ENCODE measurements at places on chromosomes 6 and 20.

GRCh38 chr6:29948277-29948676 lies 5.9 kb downstream of the HLA-A start:
- no peak for DNase-seq

GRCh38 chr20:63814891-63815614 lies 16.0 kb downstream of the ZBTB46 start:
- no peak for DNase-seq

- DNase-seq = peak; percentile 49
These were observed 218.1 kb downstream of the ERMARD start for GRCh38 chr6:169969372-169970099.

- DNase-seq = no peak
These were observed 6.8 kb upstream of the SPATS1 start for GRCh38 chr6:44335631-44336030.

GRCh38 chr6:166614589-166614988 lies 12.5 kb downstream of the RPS6KA2 start:
- DNase-seq = no peak

DNA sequence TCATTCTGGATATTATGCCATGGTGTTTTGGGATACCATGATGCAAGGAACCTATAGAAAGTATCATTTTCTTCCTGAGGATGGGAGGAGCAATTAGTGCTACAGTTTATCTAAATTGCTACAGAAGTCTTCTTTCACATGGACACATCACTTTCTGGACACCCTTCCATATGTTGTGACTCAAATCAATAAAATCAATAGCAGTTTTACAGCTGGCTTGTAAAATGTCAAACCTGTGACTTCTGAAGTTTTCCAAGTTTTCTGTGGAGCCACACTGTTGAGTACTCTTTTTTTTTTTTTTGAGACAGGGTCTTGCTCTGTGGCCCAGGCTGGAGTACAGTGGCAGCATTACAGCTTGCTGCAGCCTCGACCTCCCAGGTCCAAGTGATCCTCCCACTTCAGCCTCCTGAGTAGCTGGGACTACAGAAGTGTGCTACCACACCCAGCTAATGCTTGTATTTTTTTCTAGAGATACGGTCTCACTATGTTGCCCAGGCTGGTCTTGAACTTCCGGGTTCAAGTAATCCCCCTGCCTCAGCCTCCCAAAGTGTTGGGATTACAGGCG lies 24.1 kb upstream of the CD2AP start:
- DNase-seq = no peak

GRCh38 chr6:128252341-128253176 lies 267.8 kb downstream of the PTPRK start:
- no peak for DNase-seq

- DNase-seq = no peak
These were observed 166.0 kb upstream of the SCGN start for GRCh38 chr6:25485821-25486534.

- DNase-seq = no peak
These were observed 12.4 kb upstream of the LRFN2 start for GRCh38 chr6:40599555-40599954.

DNA sequence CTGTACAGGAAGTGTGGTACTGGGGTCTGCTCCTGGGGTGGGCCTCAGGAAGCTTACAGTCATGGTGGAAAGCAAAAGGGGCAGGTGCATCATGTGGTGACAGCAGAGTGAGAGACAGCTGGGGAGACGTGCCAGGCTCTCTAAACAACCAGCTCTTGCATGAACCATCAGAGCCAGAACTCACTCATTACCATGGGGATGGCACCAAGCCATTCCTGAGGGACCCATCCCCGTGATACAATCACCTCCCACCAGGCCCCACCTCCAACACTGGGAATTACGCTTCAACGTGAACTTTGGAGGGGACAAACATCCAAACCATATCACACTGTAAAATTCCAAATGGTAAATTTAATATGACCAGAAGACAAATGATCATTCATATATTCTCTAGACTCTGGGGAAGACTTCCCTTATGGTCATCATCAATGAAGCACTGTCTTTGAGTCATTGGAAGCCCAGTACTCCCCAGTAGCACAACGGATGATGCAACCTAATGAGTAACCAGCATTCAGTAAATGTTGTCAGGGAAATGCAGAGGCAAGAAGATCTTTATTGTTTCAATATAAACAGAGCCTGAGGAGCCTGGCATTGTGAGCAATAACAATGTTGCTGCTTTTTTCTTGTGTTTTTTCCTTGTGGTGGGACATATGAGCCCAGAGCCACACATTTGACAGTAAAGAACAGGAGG lies 48.2 kb upstream of the RALY start:
- no peak for DNase-seq

DNA sequence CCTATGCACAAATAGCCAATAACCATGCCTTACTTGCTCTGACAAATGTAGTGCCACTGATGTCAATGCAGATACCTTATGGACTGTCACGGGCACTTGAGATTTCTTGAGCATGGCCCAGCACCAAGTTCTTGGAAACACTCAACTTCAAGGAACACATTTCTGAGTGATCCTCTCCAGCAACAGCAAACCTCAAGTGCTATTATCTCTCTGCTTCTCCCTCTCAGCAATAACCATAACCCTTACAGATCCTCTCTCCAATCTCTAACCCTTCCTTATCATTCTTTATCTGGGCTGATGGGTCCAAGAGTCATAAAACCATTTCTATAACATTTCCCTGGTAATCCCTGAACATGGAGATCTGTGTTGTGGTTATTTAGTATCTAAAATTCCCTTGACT lies 266.9 kb upstream of the STXBP5 start:
- DNase-seq = no peak

DNA sequence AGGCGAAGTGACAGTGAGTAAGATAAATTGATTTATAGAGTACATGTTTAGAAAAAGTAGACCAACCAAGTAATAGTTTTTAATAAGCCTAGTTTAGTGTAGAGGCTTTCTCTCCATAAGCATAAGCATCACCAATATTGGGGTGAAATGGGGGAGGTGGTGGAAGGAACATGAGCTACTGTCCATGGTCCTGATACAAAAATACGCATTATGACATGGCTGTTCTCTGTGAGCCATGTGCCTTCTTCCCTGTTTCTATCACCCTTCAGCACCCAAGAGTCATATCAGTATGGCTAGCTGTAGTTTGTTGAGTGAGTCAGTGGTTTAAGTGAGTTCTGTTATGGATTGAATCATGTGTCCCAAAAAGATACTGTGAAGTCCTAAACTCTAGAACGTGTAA lies 150.8 kb downstream of the EDN1 start:
- DNase-seq = no peak

DNA sequence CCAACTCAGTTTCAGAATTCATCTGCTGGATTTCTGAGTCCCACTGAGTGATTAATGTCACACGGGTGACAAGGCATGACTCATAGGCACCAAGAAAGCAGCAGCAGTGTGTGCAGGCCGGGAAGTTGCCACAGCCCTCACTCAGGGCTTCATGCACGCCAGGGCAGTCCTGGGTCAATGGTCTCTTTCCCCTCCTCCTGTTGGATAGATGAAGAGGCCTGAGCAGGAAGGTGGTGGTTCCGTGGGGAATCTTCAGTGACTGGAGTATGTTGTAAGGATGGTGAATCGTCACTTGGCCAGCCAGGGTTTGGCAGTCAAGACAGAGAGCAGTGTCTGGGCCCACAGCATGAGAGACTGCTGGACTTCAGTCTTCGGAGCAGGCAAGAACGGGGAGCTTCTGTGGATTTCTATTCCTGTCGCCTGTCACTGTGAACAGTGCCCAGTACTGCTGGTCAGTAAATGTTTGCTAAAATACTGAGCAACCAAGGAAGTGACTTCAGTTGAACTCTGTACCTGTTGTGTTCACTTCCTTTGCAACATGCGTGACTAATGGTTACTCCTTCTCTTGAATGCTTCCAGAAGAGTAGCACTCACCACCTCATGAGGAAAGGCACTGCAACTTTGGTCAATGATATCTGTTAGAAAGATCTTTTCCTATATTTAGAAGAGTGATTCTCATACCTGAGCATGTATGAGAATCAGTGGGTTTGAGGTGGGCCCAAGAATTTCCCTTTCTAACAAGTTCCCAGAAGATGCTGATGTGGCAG lies 62.0 kb upstream of the CD93 start:
- DNase-seq = no peak

GRCh38 chr6:129786548-129786947 lies 74.6 kb downstream of the TMEM244 start:
- DNase-seq = no peak

- DNase-seq = no peak
These were observed 124.7 kb downstream of the HFE start for GRCh38 chr6:26211963-26212362.

DNA sequence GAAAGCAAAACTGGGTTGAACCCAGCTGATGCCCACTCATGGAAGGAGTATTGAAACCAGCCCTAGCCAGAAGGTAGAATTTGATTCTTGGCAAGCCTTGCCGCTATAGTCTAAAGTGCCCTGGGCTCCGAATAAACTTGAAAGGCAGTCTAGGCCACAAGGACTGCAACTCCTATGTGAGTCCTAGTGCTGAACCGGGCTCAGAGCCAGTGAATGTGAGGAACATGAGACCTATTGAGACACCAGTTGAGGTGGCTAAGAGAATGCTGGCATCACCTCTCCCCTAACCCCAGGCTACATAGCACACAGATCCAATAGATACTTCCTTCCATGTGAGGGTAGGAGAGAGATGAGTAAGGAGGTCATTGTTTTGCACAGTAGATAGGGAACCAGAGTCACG lies 3.5 kb upstream of the DEFB110 start:
- DNase-seq = no peak

DNA sequence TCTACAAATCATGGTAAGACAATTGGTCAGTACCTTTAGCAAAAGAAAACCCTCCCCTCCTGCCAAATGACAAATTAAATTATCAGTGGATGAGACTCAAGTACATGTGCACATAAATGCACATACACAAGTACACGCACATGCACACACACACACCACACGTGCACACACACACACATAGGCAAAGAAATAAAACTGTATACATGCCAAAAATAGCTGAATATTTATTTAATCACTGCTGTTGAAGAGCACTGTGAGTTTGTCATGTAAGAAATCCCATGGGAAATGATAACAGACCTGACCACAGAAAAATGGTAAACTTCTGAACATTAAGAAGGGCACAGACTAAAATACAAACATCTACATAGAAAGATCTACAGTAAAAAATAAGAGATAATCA lies 46.6 kb upstream of the TNFAIP3 start:
- no peak for DNase-seq

GRCh38 chr20:57261457-57262251 lies 4.8 kb downstream of the BMP7 start:
- DNase-seq = no peak

All from sciatic nerve (tissue), 2 donors.